Activated gamma-delta T cell (primary cell): ENCODE measurements at places on chromosomes 12 and 14.

GRCh38 chr12:3168223-3169221 is 91.3 kb downstream of the TSPAN9 start:
- DNase-seq: no peak

- DNase-seq: no peak
Observed at GRCh38 chr12:33589576-33590114, 150.0 kb upstream of the SYT10 start.

DNA sequence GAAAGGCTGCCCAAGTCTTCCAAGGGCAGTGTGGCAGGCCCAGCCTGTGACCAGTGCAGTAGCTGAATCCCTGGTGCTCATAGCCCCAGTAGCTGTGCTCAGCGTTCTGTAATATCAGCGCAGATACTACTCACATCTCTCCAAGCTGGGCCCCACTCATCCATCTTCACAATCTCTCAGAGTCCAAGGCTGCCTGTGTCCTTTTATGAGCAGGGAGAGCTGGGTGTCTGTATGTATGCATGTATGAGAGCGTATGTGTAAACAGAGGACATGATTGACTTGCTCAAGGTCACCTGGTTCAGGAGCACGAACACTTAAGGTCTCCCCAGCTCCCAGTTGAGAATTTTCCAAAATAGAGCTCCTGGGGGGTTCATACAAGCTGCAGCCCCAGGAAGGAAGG is 5.4 kb downstream of the AQP6 start:
- no peak for DNase-seq

DNA sequence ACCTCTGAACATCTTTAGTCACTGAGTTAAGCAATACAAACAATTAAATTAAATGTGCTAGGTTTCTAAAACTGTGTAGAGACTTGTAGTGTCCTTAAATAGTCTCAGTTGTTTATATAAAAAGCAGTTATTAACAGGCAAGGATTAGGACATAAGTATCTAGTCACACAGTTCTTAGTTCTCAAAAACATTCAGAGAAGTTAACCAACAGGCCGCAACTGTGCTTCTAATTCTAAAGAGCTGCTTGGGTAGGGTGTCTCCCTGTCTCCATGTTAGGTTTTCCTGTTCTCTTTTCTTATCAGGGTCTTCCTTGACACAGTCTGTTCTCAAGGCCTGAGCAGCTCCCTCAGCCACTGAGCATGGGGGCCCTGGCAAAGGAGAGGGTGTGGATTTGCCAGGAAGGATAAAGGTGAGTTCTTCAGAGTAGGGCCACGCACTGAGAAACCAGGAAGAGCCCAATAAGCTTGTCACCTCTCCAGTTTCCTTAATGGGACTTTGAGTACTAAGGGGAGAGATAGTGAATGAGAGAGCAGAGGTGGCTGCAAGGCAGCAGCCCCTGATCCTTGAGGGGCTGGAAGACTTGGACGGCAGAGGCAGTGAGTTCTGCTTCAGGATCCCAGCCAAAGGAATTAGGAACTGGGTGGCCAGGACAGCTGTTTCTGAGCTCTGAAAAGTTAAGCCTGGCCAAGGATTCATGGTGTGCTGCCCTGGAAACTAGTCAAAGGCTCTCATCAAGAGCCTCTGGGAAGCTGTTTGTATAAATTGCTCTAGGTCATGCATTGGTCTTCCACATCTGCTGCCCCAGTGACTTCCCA is 177.3 kb downstream of the MYRFL start:
- DNase-seq: no peak

GRCh38 chr12:2540535-2540941 is 254.2 kb upstream of the FKBP4 start:
- DNase-seq: no peak

DNA sequence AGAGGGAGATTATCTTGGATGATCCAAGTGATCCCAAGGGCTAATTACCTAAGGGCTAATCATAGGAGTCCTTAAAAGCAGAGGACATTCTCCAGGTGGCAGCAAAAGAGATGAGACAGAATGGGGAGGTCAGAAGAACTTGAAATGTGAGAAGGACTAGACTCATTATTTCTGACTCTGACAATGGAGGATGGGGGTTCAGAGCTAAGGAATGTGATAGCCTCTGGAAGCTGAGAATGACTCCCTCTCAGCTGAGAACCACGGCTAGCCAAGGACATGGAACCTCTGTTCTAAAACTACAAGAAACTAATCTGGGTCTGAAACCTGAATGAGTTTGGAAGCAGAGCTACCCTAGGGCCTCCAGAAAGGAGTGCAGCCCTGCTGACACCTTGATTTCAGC is 35.6 kb upstream of the ANKS1B start:
- no peak for DNase-seq

GRCh38 chr14:101920271-101920670 is 44.1 kb upstream of the DYNC1H1 start:
- no peak for DNase-seq

DNA sequence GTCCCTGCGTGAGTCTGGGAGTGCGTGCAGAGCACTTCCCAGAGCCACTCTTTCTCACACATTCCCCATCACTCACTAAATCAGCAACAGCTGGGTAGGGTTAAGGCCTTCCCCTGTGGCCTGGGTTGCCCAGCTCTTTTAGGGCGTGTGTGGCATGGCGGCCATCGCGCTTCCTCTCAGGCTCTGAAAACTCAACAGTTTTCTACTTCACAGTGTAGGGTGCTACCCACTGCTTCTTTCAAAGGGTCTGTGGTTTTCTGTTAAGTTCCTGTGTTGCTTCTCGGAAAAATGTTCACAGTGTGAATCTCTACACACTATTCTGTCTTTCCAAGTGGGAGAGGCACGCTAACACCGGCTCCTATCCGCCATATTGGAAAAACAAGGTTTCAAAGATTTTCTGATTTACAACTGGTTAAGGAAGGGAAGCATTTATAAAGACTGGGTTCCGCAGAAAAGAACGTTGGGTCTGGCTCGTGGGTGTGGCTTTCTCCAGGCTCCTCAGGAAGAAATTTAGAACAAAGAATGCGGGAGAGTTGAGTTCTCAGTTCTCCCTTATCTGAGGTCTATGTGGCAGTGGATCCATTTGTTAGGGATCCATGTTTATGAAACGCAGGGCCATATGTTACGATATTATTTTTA is 34.9 kb upstream of the AEBP2 start:
- DNase-seq: peak; percentile 20

DNA sequence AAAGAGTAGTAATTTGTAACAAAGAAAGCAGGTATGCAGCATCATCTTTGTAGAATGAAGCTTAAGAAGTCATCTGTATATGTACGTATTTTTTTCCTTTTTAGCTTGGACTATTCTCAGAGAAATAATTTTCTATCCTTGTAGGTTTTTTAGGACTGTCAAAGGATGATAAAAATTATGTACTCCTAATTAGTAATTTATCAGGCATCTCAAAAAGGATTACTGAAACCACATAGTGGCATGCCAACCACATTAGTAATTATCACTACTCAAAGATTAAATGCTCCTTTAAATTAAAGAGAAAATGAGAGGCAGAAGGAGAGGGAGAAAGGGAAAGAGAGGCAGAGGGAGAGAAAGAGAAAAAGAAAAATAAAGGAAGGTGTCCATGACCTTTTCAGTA is 17.3 kb downstream of the TTC8 start:
- DNase-seq: no peak

DNA sequence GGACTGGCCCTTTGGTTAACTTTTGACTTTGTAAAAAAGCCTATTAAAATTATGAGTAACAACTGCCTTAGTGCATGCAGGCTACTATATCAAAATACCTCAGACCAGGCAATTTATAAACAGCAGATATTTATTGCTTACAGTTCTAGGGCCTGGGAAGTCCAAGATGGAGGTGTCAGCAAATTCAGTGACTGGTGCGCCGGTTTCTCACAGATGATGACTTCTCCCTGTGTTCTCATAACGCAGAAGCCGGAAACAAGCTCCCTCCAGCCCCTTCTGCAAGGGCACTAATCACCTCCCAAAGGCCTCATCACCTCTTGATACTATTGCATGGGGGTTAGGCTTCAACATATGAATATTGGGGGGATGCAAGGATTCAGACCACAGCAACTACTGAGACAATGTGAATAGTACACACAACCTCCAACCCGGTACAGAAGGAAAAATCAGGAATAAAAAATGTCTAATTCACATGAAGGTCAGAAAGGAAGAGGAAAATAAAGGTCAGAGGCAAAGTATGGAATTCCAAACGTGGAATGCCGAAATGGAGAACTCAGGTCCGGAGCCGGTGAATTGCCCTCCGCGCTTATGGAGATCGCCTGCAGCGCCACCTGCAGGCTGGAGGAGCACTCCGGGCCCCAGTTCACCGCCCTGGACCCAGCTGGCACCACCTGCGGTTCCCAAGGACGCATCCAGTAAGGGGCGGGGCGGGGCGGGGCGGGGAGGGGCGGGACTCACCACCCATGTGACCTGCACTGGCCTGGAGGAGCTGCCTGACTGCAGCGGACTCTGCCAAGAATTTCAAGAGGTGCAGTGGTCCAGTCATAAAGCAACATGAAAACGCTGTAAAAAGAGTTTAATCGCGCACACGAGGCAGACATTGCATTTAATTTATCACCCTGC is 203.4 kb downstream of the KIF26A start:
- no peak for DNase-seq

GRCh38 chr14:21227150-21227549 is 42.1 kb downstream of the HNRNPC start:
- no peak for DNase-seq

DNA sequence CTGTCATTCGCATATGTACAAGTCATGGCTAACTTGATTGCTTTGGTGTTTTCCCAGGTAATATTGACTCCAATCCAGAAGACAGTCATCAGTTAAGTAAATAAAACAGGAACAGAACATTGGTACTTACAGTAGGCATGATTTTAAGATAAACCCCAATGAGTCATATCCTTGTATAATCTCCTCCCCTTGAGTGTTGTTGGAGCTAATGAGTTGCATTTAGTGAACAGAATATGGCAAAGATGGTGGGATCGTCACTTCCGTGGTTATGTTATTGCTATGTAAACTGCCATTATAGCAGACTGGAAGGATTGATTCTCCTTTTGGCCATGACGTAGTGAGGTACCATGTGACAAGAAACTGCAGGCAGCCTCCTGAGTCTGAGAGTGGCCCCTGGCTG is 102.2 kb downstream of the TMX1 start:
- no peak for DNase-seq

DNA sequence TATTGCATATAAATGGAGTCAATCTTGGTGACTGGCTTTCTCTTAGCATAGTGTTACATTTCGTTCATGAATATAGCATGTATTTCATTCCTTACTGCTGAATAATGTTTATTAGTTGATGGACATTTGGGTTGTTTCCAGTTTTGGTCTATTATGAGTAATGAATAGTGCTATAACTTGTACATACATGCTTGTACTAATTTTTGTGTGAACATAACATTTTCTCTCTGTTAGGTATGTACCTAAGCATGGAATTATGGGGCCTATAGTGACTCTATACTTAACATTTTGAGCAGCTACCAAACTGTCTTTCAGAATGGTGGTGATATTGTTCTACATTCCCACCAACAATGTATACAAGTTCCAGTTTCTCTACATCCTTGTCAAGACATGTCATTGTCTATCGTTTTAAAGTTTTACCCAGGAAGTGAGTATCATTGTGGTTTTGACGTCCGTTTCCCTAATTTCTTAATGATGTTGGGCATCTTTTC is 23.1 kb downstream of the ATP2A2 start:
- DNase-seq: no peak

GRCh38 chr14:53495846-53496343 is 342.8 kb upstream of the DDHD1 start:
- DNase-seq: no peak

DNA sequence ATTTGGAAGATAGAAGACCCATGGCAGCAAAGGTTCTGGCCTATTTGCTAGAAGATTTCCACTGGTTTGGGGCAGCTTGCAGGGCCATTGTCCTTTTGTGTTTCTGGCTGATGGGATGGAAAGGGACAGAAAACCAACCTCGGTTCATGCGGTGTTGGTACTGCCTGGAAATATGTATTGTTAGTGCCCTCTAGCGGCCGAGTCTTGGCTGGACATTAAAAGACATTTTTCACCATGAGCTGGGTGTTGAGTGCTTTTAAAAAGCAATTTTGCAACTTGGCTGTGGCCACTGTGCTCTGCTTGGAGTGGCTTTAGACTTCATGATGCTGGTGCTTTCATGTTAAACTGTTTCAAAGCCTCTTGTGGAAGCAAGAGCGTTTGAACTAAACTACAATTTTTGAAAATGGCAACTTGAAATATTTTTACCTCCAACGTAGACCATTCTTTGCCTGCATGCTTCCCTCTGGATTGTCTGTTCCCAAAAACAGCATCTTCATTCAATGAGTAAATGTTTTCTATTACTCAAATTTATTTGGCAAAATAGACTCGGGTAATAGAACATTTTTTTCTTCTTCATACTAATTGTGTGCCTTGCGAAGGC is 102.7 kb upstream of the TBX5 start:
- DNase-seq: no peak

GRCh38 chr12:1056390-1056789 is 65.4 kb downstream of the ERC1 start:
- no peak for DNase-seq

DNA sequence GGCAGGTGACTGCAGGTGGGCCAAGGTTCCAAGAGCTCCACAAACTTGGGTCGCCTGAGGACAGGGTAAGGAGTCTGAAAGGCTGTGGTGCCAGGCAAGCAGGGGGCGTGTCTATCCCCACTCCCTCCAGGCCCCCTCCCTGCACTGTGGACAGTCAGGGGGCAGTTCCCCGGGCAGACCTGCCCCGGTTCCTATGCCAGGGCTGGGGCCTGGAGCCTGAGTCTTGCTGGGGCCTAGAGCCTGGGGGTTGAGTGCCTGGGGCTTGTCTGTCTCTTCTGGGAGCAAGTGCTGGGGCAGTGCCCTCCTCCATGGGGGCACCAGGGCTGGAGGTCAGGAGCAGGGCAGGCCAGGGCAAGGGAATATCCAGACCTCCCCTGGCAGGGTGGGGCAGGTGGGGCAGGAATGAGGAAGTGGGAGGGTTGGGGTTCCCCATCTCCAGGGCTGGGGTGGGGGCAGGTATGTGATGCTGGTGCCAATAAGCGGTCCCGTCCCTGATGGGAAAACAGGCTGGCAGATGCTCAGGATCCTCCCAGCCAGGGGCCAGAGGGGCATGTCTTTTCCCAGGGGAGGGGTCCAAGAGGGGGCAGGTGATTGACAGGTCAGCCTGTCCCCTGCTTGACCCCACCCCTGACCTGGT is 11.9 kb upstream of the TNFAIP2 start:
- DNase-seq: no peak

DNA sequence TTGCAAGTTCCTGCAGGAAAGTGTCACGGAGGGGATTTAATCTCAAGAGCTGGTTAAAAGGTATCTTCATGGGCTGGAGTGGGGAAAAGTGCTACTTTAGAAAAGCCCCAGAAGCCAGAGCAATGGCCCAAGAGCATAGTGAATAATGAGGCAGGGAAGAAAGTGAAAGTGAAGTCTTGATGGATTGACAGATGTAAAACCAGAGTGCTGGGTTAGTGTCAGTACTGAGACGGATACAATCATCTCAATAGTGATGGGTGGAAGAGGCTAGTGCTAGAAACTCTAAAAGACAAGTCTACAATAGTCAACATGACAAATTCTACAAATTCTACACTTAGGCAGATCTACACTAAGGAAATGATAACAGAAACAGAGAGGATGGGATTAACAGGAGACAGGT is 68.1 kb downstream of the CIT start:
- no peak for DNase-seq

GRCh38 chr12:85466890-85467289 is 186.9 kb downstream of the ALX1 start:
- no peak for DNase-seq

- DNase-seq: no peak
Observed at GRCh38 chr12:92047393-92047826, 98.2 kb downstream of the BTG1 start.

- no peak for DNase-seq
Observed at GRCh38 chr12:1182069-1182468, 191.0 kb downstream of the ERC1 start.
